Right cardiac atrium (tissue), 5 donors: ENCODE measurements at places on chromosomes 3 and 15.

GRCh38 chr15:92315595-92316211 lies 78.0 kb upstream of the ST8SIA2 start:
- no peak for DNase-seq

DNA sequence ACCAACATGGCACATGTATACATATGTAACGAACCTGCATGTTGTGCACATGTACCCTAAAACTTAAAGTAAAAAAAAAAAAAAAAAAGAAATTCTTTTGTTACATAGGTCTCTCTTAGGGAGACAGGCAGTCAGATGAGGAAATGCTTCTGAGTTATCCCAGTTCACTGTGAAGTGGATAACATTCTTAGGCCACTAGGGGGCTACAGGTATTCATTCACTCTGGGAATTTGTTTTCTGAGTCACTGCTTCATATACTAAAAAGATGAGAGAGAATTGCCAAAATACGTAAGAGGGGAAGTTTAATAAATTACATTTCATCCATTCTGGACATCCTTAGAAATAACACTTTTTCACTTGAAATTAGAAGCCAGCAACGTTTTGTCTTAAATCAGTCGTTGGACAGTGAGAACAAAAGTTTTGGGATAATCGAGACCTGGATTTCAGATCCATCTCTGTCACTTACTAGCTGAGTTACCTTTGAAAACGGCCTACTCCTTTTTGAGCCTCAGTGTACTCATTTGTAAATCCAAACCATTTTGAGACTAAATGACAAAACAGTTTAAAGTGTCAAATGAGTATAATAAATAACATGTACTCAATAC lies 738.4 kb upstream of the ALCAM start:
- DNase-seq = no peak

- DNase-seq = no peak
Measured at GRCh38 chr3:154227531-154227930, 96.8 kb downstream of the DHX36 start.

GRCh38 chr15:64993290-64993689 lies 3.6 kb upstream of the SPG21 start:
- DNase-seq = no peak

DNA sequence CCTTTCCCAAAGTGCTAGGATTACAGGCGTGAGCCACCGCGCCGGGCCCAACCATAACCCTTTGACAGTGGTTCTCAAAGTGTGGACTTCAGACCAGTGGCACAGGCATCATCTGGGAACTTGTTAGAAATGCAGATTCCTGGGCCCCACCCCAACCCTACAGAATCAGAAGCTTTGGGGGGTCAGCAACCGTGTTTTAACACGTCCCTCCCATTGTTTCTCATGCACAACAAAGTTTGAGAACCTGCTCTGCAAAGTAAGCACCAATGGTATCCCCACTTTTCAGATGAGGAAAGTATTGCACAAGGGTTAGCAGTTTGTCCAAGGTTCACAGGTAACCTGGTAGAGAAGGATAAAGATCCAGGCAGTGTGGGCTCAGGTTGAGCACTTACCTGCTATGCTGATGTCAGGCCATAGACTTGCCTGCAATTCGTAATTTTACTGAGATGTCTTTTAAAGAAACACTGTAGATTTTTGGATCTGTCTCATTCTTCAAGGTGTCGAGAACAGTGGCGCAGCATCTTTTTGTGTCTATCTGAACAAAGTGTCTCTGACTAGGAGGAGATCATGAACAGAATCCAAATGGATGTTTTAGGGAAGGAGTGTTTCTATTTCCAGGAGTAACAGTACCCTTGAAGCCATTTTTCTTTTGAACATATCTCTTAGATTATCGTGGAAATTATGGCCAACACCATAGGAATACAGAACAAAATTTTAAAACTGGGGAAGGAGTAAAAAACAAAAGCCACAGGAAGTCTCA lies 2.5 kb downstream of the GXYLT2 start:
- no peak for DNase-seq

DNA sequence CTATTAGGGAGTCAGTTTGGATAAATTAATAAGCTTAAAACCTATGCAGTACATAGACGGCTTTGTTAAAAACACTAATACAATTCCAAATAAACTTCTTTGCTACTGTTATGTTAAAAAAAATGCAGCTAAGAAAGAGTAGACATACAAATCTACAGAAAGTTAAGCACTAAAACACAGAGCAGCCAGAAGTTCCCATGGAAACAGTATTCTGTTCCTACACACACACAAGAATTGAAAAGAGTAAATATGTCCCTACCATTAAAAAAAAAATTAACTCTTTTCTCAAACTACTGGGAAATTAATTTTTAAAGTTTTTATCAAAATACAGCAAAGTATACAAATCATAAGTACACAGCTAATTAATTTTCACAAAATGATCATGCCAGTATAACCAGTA lies 71.6 kb downstream of the CLASP2 start:
- DNase-seq = no peak

- no peak for DNase-seq
Measured at GRCh38 chr3:10371167-10371566, 50.3 kb upstream of the SEC13 start.

DNA sequence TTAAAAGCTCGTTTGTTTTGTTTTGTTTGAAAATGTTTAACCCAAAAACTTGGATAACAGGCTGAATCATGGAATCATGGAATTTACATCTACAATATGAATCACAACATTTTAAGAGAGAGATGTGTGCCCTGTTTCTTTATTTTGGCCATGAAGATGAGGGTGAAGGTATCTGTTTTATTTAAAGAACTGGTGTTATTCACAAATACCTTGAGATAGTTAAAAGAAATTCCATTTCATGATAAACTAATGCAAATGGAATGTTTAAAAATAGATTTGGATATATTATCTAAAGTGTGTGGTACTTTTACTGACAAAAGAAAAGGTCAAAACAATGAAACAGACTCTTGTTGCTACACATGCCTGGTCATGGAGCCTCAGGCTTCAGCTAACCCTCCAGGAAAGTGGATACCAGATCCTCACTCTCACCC lies 486.0 kb upstream of the CFAP20DC start:
- no peak for DNase-seq

GRCh38 chr3:172129850-172130716 lies 90.7 kb downstream of the FNDC3B start:
- peak; percentile 95 for DNase-seq

DNA sequence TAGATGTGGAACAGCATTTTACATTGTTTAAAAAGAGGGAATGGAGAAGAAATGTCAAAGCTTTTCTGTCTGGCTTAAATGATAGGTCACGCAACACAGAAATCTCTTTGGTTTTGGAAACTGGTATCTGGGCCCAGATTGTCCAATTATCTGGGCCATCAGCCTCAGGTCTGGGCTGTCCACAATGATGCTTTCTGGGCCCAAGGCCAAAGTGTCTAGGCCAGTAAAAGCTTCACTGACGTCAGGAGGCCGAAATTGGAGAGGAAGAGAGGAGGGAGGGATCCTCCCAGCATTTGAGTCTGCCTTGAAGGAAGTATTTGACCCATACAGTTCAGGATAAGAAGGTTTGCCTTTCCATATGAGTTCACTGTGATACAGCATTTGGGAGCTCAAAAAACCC lies 60.7 kb upstream of the ALDH1A3 start:
- no peak for DNase-seq

- DNase-seq = no peak
Measured at GRCh38 chr3:149077628-149078027, 8.7 kb downstream of the HLTF start.

DNA sequence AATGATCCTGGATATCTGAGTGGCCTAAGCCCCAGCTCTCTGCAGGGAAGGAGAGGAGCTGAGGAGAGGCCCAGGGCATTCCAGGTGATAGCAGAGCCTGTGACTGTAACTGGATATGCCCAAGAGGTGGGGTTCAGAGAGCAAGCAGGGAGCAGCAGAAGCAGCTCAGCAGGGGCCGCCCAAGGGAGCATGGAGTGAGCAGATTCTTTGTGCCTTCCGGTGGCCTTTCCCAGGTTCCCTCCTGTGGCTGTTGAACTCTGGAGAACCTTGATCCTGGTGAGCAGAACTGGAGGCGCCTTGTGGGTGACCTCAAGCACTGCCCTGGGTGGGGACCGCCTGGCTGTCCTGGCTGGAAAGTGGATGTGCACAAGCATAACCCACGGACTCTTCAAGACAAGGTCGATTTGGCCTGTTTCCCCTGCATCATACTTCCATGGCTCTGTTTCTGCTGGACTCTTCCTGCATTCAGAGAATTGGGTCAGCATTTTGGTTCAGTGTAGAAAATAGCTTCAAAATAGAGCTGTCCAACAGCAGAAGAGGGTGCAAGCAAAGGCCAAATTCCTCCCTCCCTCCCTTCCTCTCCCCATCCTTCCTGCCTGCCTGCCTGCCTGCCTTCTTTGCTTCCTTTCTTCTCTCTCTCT lies 76.1 kb downstream of the ARNT2 start:
- DNase-seq = no peak

DNA sequence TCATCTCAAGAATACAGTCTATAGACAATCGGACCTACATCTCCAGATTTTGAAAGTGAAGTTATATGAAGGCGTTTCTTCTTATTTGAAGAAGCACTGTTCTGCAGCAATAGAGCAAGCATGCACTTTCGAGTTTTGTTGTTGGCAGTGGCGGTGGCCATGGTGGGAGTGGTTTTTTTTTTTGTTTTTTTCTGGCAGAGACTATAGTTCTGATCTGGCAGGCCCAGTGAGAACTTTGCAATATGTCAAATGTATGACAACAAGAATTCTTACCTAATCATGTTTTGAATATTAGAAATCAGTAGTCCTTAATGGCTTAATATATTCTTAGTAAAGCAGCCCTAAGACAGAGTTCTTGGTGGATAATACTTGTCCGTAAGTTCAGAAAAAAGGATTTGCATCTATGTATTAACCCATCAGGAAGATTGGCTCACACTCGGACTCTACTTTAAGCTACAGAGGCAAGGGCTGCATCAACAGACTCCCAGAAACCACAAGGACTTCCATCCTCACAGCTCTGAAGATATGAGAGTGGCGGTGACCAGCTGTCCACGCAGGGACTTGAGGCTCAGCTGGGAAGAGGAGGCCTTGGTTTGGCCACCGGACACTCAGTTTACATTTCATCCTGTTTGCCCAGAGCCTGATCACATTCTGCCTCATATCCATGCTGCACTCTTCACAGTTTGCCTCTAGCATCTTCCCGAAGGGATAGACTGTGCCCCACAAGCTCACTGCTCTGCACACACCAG lies 124.1 kb upstream of the THBS1 start:
- no peak for DNase-seq

GRCh38 chr15:49741712-49742111 lies 120.9 kb downstream of the DTWD1 start:
- peak; percentile 50 for DNase-seq

GRCh38 chr3:187243933-187244524 lies 46.7 kb downstream of the RTP1 start:
- peak; percentile 85 for DNase-seq
